Ovary (tissue), 10 donors: ENCODE measurements at places on chromosomes 5 and 9. TPM values are rescaled to one million over a fixed set of nuclear protein-coding genes. Genes with fewer than 3 reads are reported as not detected.

GRCh38 chr5:55820488-55820887 lies 30.7 kb upstream of the IL31RA start:
- DNase-seq: no peak
- H3K4me1 ChIP-seq: peaks cover 4% of the 10 kb centered on the region
- H3K36me3 ChIP-seq: no peaks in the 10 kb centered on the region
- H3K27ac ChIP-seq: no peak overlapping the region

The FGF1 gene
- total RNA-seq: 0.36 TPM

The CDC26 gene
- 24.2 TPM for total RNA-seq

GRCh38 chr5:131693894-131694293 lies 58.9 kb upstream of the RAPGEF6 start:
- no peaks in the 10 kb centered on the region for H3K4me1 ChIP-seq
- H3K27ac ChIP-seq: no peak overlapping the region
- DNase-seq: no peak
- no peaks in the 10 kb centered on the region for H3K27me3 ChIP-seq
- H3K4me3 ChIP-seq: no peak overlapping the region
- H3K36me3 ChIP-seq: no peaks in the 10 kb centered on the region

GRCh38 chr9:69719367-69719766 lies 40.4 kb downstream of the PTAR1 start:
- H3K27me3 ChIP-seq: no peaks in the 10 kb centered on the region
- H3K4me1 ChIP-seq: no peaks in the 10 kb centered on the region
- H3K27ac ChIP-seq: no peak overlapping the region
- H3K36me3 ChIP-seq: no peaks in the 10 kb centered on the region
- H3K4me3 ChIP-seq: no peak overlapping the region

The SH3TC2 gene
- 0.62 TPM for total RNA-seq

The SHISAL2B gene
- total RNA-seq: not detected

DNA sequence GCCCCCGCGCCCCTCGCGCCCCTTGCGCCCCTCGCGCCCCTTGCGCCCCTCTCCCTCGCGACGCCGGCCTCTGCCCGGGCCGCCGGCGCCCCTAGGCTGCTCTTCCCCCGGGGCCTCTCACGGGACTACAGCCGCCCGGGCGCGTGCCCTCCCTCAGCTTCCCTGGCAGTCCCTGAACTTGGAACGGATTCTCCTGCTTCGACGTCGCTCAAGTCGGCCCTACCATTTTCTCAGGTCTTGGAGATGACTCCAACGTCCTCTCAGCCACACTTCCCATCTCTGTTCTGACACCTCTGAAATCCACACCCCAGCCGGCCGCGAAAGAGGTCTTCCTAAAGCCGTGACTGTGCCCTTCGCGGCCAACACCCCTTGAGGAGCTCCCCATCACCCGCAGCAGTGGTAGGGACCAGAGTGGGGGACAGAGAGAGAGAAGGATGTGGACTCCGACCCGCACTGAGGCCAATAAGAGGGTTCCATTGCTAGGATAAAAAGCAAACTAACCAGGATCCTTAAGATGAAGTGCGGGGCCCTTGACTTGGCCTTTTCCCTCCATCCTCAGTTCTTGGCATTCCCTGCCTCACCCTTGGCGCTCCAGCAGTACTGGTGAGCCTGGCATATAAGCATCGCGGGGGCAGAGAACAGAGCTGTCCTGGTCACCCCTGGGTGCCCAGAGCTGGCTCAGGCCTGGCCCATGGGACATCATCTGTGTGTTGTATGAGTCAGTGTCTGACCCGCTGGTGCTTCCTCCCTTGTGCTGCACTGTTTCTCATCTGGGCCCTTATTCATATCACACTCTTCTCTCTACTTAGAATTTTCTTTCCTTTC lies 38.6 kb upstream of the GARNL3 start:
- peak overlapping the region; percentile 72 for H3K4me3 ChIP-seq
- H3K27me3 ChIP-seq: no peaks in the 10 kb centered on the region
- H3K36me3 ChIP-seq: no peaks in the 10 kb centered on the region
- H3K27ac ChIP-seq: no peak overlapping the region

- DNase-seq: no peak
- H3K4me3 ChIP-seq: no peak overlapping the region
Observed at GRCh38 chr5:6087576-6087975, 290.8 kb downstream of the MED10 start.

- no peaks in the 10 kb centered on the region for H3K27me3 ChIP-seq
- no peak overlapping the region for H3K4me3 ChIP-seq
- H3K27ac ChIP-seq: no peak overlapping the region
Observed at GRCh38 chr5:65902104-65902503, 24.3 kb upstream of the ERBIN start.

GRCh38 chr5:136033848-136034247 lies 5.1 kb downstream of the TGFBI start:
- H3K27me3 ChIP-seq: no peaks in the 10 kb centered on the region
- H3K4me1 ChIP-seq: peaks cover 4% of the 10 kb centered on the region
- H3K36me3 ChIP-seq: no peaks in the 10 kb centered on the region

- no peaks in the 10 kb centered on the region for H3K27me3 ChIP-seq
- H3K4me1 ChIP-seq: no peaks in the 10 kb centered on the region
- H3K36me3 ChIP-seq: no peaks in the 10 kb centered on the region
- no peak for DNase-seq
Observed at GRCh38 chr9:126564128-126564527, 49.6 kb upstream of the LMX1B start.

DNA sequence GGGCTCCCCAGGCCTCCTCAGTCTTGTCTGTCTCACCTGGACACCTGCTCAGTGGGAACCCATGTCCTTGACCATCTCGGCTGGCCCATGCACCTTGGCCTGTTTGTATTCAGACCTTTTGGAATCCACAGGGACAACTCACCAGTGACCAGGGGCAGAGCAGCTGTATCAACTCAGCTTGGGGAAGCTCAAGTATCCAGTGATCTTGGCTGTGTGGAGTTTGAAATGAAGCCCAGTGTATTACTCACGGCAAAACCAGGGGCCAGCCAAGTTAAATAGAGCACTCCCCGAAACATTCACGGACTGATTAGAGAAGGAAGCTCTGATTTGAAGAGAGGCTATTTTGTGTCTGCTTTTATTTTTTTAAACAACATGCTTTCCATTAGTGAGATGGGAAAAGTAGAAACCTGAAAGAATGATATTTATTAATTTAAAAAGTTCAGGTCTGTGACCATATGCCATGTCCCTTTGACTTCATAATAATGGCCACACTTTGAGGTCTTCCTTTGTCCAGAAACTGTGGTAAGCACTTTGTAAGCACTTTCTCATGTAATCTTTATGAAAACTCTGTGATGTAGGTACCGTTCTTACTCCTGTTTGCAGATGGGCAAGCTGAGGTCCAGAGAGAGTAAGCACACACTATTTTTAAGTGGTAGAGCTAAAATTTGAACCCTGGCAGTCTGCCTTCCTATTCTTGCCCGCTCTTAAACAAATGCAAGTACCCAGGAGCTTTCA lies 656.5 kb downstream of the BNC2 start:
- peak overlapping the region; percentile 42 for H3K27ac ChIP-seq
- DNase-seq: peak; percentile 78
- H3K36me3 ChIP-seq: no peaks in the 10 kb centered on the region
- H3K27me3 ChIP-seq: no peaks in the 10 kb centered on the region

The MEIKIN gene
- not detected for total RNA-seq

The NAIP gene
- 8.4 TPM for total RNA-seq

DNA sequence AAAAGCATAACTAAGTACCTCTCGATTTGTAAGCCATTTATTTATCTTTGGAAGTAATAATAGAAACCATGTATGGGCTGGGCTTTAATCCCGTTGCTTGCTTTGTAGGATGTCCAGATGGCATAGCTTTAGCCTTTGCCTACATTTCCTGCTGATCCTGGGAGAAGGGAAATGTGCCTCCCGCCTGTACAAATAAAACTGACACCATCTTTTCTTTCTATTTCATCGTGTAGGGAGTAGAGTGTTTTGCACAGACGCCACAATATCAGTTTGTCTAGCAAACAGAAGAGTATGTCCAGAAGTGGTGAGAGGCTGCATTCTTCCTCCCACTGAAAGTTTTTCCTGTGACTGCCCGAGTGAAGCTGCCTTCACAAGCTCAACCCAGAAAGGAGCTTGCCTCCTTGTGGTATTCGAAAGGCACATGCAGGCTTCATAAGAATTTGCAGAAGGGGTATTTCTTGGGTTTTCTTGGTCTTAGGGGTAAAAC lies 24.7 kb upstream of the TJP2 start:
- no peaks in the 10 kb centered on the region for H3K27me3 ChIP-seq
- no peak overlapping the region for H3K27ac ChIP-seq
- H3K4me1 ChIP-seq: peaks cover 2% of the 10 kb centered on the region
- no peak for DNase-seq

DNA sequence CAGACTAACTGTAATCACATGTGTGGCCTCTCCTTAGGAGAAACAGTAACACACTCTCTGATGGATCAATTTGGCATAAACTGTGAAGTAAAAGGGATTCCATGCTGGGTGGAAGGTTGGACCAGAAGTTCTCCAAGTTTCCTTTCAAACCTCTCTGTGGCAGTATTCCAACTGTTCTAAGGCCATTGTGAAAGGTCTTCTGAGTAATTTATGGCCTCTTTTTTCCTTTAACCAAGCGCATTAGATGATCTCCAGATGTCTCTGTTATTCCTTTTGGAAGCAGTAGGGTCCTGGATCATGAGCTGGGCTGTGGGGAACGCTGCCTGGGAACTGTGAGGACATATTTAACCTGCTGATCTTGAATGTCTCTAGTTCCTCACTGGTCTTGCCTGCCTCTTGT lies 80.6 kb upstream of the IL6ST start:
- H3K36me3 ChIP-seq: no peaks in the 10 kb centered on the region
- peak overlapping the region; percentile 18 for H3K27ac ChIP-seq
- peaks cover 11% of the 10 kb centered on the region for H3K4me1 ChIP-seq
- no peaks in the 10 kb centered on the region for H3K27me3 ChIP-seq

- H3K4me1 ChIP-seq: no peaks in the 10 kb centered on the region
- no peaks in the 10 kb centered on the region for H3K36me3 ChIP-seq
- no peaks in the 10 kb centered on the region for H3K27me3 ChIP-seq
- DNase-seq: no peak
- no peak overlapping the region for H3K4me3 ChIP-seq
- no peak overlapping the region for H3K27ac ChIP-seq
Observed at GRCh38 chr5:62536783-62537182, 41.8 kb upstream of the LRRC70 start.

- no peaks in the 10 kb centered on the region for H3K4me1 ChIP-seq
- no peak overlapping the region for H3K27ac ChIP-seq
- H3K4me3 ChIP-seq: no peak overlapping the region
- no peaks in the 10 kb centered on the region for H3K27me3 ChIP-seq
Observed at GRCh38 chr5:175809531-175810121, 61.8 kb upstream of the CPLX2 start.

The FOXD4L5 gene
- total RNA-seq: 0.07 TPM

- H3K27me3 ChIP-seq: no peaks in the 10 kb centered on the region
- H3K4me3 ChIP-seq: no peak overlapping the region
- H3K36me3 ChIP-seq: no peaks in the 10 kb centered on the region
- no peak overlapping the region for H3K27ac ChIP-seq
Observed at GRCh38 chr5:53261245-53261644, 151.7 kb upstream of the MOCS2 start.

- H3K4me3 ChIP-seq: no peak overlapping the region
- no peak overlapping the region for H3K27ac ChIP-seq
- DNase-seq: no peak
- H3K36me3 ChIP-seq: no peaks in the 10 kb centered on the region
- H3K27me3 ChIP-seq: no peaks in the 10 kb centered on the region
Observed at GRCh38 chr5:94422812-94423211, 195.6 kb downstream of the KIAA0825 start.

- no peaks in the 10 kb centered on the region for H3K36me3 ChIP-seq
- no peaks in the 10 kb centered on the region for H3K27me3 ChIP-seq
- DNase-seq: no peak
Observed at GRCh38 chr9:128251732-128252100, 24.1 kb downstream of the GOLGA2 start.

GRCh38 chr5:882253-883183 lies 10.1 kb downstream of the BRD9 start:
- no peaks in the 10 kb centered on the region for H3K36me3 ChIP-seq
- H3K27ac ChIP-seq: no peak overlapping the region
- DNase-seq: no peak
- no peaks in the 10 kb centered on the region for H3K4me1 ChIP-seq
- H3K4me3 ChIP-seq: no peak overlapping the region
- H3K27me3 ChIP-seq: no peaks in the 10 kb centered on the region

The BTNL3 gene
- not detected for total RNA-seq

The NUTM2G gene
- not detected for total RNA-seq

DNA sequence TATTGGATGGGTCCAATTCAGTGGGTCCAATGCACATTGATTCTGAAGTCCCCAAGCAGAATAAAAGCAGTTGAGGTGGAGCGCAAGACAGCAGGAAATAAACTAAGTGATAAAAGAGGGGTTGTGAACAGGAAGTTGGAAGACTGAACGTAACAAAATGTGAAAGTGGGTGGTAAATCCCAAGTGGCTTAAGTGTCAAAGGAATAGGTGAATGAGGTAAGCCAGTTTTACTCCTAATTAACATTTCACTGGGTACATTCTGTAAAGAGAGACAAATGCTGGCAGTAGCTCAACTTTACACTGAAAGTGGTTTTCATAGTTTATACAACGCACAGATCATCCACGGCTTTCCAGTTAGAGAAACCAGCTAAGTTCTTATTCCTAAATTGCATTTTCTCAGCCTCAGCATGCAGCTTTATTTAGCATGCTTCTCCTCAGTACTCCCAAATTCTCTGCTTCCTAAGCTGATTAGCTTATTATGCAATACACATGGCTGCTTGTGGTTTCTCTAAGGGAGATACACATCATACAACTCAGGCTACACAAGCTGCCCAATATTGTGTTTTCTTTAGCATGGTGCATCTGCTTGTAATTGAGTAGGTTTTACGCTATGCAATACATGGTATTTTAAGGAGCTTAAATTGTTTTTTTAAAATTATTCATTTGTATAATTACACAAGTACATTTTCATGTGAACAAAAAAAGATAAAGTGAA lies 34.2 kb upstream of the HSD17B4 start:
- no peaks in the 10 kb centered on the region for H3K4me1 ChIP-seq
- H3K27ac ChIP-seq: no peak overlapping the region
- H3K4me3 ChIP-seq: no peak overlapping the region
- no peak for DNase-seq

DNA sequence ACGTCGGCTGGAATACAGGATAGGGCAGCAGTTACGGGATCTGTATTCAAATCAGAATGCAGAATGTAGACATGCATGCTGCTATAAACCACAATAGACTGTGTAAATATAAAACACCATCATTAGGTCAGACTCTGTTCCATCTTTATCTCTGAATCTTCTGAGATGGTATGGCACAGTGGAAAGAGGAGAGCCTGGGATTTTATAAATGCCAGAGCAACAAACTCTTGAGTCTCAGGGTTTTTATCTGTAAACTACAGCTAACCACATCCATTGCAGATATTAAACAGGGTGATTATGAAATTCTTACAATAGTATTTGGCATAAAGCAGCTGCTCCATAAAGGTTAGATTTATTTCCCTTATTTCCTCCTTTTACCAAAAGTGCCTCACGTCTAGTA lies 108.7 kb downstream of the ZDHHC21 start:
- no peaks in the 10 kb centered on the region for H3K4me1 ChIP-seq
- H3K4me3 ChIP-seq: no peak overlapping the region
- H3K27me3 ChIP-seq: no peaks in the 10 kb centered on the region
- no peak for DNase-seq
- H3K27ac ChIP-seq: no peak overlapping the region
